ENCODE measurements at places on chromosomes 5 and 9.

DNA sequence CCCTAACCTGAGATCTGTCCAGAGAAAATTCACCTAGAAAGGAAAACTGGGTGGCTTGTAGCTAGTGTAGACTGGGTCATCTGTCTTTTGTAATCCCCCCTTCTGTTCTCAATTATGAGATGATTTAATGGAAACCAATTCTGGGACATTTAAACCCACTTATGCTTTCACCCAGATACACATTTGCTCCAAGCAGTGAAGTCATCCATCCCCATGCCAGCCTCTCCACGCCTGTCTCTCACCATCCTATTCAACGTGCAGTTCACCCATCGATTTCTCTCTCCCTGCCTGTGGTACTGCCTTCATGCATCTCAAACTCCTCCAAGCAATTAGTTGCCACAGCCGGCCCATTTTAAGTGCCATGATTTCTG, 1.8 kb downstream of the PHF19 start:
- DNase-seq: no peak

DNA sequence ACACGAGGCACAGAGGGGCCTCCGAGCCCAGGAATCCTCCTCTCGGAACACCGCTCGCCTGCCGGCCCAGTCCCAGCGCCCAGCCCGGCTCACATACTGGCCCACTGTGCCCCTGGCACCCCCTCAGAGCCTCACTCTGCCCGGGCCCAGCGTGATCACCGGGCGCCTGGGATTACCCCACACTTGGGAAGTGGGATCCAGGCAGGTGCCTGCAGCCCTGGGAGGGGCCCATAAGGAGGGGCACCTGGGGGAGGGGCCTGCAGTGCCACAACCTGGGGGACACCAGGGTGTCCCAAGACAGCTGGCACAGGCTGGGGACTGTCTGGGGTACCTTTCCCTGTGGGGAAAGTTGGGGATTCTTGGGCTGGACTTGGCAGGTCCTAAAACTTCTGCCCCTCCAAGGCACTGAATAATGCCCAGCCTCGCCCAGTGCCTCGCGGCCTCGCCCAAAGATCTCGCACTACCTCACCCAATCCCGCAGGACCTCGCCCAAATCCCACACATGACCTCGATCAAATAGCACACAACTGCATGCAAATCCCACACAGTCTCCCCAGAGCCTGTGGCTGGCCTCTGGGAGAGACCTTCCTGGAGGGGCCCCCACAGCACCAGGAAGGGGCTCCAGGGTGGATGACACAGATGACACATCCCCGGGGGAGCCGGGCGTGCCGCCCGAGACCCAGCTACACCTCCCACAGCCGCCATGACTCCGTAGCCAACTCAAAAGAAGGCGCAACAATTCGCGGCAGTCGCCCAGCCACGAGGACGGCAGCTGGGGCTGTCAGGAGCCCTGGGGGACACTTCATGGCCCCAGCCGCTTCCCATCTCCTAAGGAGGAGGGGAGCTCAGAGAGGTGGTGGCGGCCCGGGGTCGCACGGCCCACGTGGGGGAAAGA, 13.7 kb downstream of the NOTCH1 start:
- DNase-seq: no peak

DNA sequence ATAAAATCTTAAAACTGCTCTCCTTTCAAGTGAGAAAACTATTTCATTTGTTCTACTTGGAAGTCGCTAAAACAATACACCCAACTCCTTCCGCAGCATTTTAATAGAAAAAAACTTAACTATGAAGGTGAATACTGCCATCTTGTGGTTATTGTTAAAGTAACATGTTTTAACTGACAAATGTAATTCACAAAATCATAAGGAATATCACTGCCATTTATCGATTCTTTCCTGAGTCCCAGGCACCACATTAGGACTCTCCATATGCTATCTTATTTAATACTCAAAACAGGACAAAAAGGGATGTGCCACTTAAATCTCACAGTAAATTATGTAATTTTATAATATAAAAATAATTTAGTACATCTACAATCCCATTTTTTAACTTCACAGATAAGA, 130.5 kb upstream of the ITGA1 start:
- DNase-seq: no peak

DNA sequence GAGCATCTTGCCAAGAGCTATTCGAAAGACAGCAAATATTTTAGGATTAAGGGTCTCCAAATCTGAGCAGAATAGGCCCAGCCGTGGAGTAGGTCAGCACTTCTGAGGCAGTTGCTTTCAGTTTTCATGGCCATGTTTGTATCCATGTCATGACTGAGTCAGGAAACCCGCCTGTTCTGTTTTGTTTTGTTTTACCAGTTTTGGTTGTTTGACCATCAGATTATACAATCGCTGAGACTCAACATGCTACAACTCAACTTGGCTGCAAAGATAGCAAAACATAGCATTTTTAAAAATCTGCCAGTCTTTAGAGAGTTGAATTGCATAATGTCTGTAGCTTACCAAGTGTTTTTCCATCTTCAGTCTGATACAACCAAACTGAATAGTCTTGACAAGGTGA, 185.1 kb upstream of the ZNF462 start:
- DNase-seq: no peak

DNA sequence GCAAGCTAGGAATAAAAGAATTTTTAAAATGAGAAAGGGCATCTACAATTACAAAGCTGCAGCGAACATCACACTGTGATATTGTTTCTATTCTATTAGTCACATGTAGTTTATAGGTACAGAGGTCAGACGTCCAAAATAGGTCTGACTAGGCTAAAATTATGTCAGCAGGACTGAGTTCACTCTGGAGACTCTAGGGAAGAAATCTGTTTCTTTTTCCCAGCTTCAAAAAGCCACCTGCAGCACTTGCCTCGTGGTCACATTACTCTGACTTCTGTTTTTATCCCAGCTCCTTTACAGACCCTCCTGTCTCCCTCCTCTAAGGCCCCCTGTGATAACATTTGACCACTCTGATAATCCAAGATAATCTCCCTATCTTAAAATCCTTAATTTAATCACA, 5.1 kb upstream of the CKS2 start:
- DNase-seq: no peak

DNA sequence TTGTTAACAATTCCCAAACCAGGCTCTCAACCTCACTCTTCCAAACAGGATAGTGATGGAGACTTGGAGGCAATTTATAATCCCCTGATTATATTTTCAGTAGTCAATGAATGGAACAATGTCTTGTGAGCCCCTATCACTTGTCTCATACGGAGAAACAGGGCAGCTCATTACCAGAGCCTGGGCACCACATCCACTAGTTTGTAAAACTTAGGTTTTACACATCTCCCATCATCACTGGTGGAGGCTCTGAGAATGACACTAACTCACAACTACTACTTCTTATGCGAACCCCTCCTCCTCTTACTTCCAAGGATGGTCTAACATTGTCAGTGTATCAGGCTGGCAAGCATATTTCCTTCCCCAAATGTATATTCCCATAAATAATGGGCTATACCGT, 253.7 kb downstream of the EPB41L4A start:
- no peak for DNase-seq

GRCh38 chr5:159440968-159441367, 110.7 kb upstream of the IL12B start:
- no peak for DNase-seq

DNA sequence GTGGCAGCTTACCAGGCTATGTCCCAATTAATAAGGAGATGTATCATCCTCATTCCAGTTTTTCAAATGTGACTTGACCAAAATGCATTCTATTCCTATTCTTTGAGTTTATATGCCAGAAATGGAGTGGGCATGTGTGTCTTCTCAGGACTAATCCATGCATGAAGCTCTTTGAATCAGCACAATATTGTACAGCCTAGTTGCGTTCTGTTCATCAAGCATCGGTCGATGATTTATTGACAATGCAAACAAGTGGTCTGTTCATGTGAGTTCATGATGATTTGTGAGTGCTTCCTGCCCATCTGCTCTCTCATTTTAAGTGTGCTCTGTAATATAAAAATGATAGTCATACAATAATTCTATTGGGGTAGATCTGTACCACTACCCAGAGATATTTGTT, 48.3 kb downstream of the PALM2AKAP2 start:
- DNase-seq: no peak

GRCh38 chr9:122936883-122937282, 3.9 kb upstream of the RABGAP1 start:
- no peak for DNase-seq

DNA sequence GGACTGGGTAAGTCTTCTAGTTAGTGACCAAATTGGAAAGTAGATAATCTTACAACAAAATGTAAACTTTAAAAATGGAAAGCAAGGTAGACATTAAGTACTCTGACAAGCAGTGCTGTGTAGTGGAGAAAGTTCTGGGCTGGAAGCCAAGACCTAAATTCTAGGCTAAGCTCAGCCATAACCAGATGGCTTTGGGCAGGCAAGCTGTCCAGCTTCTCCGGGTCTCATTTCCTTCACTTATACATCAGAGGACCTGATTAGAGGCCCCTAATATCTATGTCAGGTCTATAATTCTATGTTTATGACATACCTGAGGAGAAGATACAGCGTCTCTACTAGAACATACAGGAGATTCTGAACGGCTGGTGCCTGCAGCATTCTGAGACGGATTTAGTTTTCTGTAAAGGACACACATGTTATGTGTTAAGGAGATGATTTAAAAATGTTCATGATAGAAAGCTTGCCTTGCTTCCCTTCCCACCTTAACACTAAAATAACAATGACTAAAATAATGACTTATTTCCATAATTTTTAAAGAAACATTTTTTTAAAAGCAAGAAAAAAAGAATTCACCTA, 61.2 kb downstream of the ELL2 start:
- DNase-seq: no peak

GRCh38 chr5:163395792-163396191, 41.6 kb upstream of the CCNG1 start:
- DNase-seq: no peak

- no peak for DNase-seq
Observed at GRCh38 chr9:111058166-111058565, 19.9 kb upstream of the LPAR1 start.

DNA sequence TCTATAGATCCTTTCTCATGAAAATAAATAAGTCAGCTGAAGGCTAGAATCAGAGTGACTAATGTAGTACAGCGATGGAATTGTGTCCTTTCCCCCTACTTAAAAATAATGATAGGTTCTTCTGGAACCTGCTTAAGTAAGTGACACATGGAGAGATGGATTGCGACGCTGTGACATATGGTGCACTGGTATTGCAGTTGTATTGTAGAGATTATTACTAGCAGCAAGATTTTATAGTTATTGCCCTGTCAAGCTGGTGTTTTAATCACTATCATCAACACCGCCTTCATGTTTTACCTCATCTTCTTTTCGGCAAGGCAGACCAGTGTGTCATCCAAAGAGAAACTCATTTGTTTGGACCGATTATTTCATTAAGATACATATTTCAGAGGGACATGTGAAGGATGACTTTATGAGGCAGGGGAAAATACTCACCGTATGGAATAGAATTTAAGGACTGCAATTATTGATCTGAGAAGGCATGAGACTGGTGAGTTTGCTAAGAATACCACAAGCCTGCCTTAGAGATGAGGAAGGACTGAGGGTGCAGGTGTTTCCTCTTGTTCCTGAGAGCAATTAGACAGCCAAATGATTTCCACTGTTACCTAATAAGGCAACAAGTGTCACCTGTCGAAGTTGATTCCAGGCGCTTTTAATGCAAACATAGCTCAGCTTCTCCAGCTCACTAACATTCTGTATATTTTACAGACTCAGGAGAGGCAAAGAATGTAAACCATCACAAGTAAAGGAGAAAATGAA, 1855.5 kb downstream of the MAT2B start:
- DNase-seq: no peak

- no peak for DNase-seq
Observed at GRCh38 chr9:8384091-8384490, 584.5 kb upstream of the DMAC1 start.

DNA sequence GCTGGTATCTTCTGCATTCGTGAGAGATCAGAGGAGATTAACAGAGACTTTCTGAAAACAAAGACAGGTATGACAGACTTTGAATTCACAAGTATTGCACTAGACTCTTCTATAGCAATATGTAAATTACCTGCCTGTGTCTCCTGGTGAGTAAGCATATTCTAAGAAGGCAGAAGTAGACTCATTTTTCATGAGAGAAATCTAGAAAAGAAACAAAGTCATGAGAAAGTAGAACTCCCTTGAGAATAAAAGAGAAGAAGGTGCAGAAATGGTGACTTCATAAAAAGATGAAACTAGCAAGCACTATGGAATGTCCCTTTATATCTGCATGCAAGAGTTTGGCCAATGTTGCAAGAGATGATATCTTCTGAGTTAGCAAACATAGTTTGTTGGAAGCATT, 419.8 kb downstream of the DMRT2 start:
- DNase-seq: no peak

DNA sequence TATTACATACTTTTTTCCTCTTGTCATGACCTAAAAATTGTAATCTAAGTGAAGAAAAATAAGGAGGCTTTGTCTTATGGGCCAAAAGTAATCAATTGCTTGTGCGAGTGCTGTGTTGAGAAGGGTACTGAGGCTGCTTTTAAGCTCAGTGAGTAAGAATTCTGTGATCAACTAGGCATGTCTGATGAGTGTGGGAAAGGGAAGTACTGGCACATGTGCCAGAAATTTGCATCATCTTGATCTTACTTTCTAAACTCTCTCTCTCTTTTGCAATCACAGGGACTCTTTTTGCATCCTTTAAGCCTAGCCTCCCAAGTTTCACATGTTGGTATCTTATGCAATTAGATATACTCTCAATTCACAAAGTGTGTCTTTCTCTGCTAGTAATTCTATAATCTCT, 329.9 kb downstream of the KIF4B start:
- no peak for DNase-seq

DNA sequence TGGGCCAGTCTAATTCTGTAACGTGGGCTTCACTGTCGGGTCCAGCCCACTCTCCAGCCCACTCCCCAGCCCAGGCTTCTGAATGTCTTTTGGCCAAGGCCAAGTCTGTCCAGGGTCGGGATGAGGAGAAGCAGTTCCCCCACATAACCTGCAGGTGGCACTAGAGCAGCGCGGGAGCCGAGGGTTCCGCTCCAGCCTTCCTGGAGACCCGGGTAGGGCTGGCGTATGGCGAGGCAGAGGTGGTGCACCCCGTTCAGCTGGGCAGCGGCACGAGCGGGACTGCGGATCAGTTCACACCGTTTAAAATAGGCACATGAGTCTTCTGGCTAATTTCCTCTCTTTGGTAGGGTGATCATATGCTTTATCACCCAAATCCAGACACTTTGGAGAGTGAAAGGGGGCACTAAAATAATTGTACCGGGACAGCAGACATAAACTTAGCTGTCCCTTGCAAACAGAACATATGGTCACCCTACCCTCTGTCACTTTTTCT, 185.9 kb downstream of the MSX2 start:
- DNase-seq: peak; percentile 65

GRCh38 chr9:93891549-93892310, 63.4 kb downstream of the BARX1 start:
- DNase-seq: no peak

- DNase-seq: no peak
Observed at GRCh38 chr9:103203172-103203571, 208.0 kb downstream of the CYLC2 start.
